ENCODE measurements at places on chromosomes 5 and 9.

DNA sequence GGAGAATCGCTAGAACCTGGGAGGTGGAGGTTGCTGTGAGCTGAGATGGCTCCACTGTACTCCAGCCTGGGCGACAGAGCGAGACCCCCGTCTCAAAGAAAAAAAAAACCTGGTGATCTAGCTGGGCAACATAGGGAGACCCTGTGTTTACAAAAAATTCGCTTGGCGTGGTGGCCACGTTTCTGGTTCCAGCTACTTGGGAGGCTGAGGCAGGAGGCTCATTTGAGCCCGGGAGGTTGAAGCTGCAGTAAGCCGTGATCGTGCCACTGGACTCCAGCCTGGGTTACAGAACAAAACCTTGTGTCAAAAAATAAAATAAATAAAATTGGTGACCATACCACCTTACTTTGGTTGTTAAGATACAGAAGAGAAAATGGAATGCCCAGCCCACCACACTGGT lies 1.8 kb upstream of the HNRNPAB start:
- no peak for DNase-seq

DNA sequence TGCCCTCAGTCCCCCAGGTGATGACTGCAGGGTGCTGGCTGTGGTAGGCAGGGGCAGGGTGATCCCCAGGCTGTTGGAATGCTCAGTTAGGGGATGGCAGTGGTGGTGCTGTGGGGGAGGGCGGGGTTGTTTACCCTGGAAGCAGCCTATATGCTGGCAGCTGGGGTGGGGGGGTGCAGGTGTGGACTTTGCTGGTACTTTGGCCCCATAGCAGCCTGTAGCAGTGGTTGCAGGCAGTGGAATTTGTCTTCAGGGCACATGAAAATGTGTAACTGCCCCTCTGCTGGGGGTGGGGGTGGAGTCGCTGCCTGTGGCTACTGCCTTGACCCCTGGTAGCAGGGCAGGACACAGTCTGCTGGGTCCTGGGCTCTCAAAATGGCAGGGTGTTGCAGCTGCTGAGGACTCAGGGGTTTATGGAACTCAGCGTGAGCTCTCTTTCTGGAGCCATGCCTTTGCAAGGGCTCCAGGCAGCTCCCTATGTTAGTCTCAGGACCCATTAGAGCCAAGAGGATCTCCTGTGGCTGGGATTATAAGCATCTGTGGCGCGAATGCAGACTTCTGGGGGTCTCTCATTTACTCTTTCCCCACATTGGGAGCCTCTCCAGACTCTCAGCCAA lies 65.0 kb downstream of the RMI1 start:
- DNase-seq, result no peak

- DNase-seq, result no peak
Measured at GRCh38 chr9:135995816-135996215, 34.6 kb upstream of the UBAC1 start.

DNA sequence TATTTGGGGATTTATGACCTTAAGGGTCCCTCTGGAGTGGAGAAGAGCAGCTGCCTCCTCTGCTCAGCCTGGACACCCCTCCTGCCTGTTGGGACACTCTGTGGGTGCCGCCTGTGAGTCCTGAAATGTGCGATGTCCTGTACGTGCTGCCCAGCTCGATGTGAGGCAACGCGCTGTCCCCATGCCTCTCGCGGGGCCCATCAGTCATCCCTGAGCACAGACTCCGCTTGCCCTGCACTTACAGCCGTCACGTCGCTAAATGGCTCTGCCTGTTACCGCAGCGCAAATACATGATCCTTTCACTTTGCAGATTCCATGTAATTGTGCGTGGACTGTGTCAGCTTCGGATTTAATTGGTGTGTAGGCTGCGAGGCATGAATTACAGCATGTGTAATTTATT lies 27.1 kb downstream of the IRX4 start:
- DNase-seq, result no peak

DNA sequence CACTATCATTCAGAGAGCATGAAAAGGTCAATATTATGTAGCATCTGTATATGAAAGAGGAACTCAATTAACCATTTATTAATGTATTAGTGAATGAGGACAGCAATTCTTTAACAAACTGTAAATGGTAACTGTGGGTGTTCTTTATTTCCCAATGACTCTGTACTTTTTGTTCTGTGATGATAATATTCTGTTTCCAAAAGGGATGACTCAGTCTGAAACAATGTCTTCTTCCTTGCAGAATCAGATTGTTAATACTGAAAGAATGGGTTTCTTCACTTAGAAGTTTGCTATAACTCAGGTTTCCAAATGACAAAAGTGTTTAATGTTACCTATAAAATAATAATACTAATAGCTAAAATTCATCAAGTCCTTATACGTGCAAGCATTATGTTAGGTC lies 1518.7 kb upstream of the WWC1 start:
- no peak for DNase-seq

DNA sequence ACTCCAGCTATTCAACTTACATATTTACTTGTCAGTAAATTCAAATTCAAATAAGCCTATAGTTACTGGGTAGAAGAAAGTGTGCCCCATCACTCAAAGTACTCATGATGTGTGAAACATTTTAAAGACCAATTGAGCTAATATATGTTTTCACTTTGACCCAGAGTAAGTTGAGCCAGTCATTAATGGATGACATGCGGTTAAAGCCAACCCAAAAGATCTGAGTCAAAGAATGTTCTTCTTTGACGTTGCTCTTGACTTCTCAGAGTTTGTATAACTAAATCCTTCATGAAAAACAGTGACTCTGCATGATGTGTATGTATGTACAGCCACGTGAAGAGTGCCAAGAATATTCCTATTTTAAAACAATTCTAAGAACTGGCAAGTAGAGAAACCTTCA lies 237.4 kb downstream of the NR2F1-AS1 start:
- no peak for DNase-seq

DNA sequence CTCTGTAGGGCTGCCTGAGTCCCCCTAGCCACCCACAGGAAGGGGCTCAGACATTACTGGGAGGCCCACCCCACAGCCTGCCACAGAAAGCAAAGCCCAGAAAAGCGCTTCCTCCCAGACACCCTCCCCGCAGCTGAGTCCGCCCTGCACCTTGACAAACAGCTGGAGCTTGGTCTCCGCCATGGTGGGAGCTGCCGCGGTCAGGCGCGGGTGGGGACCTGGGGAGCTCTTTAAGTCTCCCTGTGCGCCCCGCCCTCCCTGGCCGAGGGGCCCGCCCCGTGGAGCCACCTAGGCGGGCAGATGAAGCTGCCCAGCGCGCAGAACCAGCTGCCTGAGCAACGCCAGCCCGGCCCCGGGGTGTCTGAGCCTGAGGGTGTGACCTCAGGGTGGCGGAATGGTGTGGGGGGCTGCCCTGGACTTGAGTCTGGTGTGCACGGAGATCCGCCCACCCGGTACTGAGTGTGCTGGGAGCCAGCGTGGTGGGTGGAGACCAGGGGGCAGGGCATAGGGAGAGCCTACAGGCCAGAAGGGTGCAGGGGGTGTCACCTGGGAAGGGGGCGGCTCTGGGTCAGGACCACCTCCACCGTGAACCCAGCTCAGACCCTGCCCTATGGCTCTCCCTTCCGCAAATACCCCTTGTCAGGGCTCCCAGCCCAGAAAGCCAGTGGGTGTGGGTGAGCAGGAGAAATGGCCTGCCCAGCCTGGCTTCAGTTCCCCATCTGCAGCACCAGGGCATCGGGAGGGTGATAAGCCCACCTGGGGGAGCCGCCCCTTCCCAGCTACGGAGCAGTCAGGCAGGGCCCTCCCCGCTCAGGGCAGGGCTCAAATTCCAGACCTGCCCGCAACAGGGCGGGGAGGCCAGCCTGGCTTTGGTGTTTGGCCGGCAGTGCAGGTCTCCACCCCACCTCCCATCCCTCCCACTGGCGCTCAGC lies at the start of gene CLIC3:
CLIC3 (minus strand) TSS at position 208 of the 932 bp plus-strand sequence; CDS start at position 183, 25 bp downstream.
- peak; percentile 43 for DNase-seq

DNA sequence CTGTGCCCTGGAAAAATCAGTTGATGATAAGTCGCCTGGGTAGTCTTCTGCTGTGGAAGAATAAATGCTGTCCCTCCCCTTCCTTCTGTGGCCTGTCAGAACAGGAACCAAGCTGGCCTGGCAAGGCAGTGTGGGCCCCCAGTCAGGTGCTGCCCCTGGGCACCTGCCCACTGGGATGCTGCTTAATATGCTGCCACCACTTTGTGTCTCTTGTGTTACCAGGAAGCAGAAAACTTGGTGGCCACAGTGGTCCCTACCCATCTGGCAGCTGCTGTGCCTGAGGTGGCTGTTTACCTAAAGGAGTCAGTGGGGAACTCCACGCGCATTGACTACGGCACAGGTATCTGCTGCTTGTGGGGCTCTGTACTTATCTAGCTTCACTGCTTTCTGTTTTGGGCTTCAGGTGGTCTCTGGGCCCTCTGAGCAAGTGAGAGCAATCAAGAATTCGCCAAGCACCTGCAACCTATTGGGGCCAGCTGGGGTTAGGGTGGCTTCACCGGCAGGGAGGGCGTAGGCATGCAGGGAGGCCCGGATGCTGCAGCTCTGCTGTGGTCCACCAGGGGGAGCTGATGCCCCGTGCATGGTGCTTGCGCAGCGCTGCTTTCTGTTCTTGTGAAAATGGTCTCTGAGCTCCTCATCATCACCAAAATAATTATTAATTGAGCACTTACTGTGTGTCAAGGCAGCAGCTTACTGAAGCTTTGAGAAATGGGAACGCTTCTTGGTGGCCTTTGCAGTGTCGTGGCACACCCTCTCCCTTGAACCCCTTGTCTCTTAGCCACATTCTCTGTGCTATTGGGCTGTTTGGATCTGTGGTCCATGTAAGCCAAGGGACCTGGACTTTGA lies 20.3 kb downstream of the PTPA start:
- DNase-seq, result peak; percentile 73

- no peak for DNase-seq
Measured at GRCh38 chr5:64594025-64594424, 88.2 kb downstream of the RGS7BP start.

GRCh38 chr5:80707645-80708044 lies 52.9 kb upstream of the DHFR start:
- DNase-seq, result no peak

DNA sequence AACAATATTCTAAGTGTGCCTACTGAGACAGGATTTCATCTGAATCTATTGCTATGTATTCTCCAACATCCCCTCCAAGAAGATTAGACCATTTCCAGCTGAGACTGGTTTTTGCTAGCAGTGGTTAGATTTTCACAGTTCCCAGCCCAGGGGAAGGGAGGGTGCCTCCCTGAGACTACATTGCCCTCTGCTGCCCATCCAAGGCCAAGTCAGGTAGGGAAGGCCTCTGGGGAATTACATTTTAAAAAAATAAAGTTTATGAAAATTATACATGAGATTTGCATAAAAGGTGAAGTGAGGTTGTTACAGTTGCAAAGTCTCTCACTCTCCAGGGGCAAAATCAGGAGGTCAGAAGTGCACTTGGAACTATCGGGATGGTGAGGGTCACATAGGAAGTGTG lies 28.0 kb upstream of the SYK start:
- DNase-seq, result no peak

- no peak for DNase-seq
Measured at GRCh38 chr5:59746241-59746765, 147.2 kb downstream of the PDE4D start.

DNA sequence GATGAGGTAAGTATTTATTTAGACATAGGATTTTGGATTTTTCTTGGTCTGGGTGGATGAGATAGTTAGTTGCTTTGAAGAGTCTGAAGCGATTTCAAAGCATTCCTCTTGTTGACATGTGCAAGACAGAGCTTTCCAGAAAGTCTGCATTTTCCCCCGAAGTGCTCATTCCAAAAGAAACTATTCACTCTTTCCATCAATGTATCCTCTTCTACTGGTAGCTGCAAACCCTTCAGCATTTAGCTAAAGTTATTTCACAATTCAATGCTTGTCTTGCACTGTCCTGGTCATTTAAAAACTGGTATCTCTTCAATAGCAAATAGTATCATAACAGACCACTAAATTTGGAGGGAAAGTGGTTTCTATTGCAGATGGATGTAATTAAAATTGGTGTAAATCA lies 13.0 kb downstream of the NREP start:
- no peak for DNase-seq

- no peak for DNase-seq
Measured at GRCh38 chr5:83715236-83716065, 5.2 kb downstream of the HAPLN1 start.

DNA sequence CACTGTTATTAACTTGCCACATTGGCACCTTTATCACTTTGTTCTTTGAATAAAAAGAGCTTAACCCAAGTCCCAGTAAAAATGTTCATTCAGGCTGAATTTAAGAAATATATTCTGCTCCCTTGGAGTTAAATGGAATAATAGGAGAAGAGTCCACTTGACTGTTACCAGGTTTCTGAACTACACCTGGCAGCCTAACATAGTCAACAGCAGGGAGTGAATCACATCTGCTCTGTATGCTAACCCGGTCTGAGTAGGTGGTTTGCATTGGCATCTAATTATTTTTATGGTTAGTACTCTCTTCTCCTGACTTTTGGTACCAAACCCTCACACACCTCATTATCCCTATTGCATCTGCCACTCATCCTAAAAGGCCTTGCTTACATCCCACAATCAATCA lies 86.7 kb downstream of the STK32A start:
- DNase-seq, result no peak

DNA sequence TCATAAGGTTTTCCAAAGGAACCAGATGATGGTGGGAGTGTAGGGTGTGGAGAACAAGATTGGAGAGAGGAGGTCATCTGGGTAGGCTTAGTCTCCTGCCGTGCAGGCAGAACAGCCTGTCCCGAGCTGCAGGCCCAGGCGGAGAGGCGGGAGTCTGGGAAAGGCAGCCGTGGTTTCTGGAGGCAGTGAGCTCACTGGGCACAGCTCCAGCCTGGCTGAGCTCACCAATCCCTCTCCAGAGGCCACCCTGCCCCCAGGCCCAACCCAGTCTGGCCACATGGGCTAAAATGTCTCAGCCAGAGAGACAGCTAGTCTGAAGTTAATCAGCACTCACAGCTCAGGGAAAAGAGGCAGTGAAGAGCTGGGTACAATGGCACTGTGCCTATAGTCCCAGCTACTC lies 12.3 kb downstream of the P4HA2 start:
- DNase-seq, result no peak

- DNase-seq, result no peak
Measured at GRCh38 chr5:108818613-108819272, 71.0 kb downstream of the FER start.

GRCh38 chr5:41857989-41858388 lies 12.2 kb downstream of the OXCT1 start:
- DNase-seq, result no peak

DNA sequence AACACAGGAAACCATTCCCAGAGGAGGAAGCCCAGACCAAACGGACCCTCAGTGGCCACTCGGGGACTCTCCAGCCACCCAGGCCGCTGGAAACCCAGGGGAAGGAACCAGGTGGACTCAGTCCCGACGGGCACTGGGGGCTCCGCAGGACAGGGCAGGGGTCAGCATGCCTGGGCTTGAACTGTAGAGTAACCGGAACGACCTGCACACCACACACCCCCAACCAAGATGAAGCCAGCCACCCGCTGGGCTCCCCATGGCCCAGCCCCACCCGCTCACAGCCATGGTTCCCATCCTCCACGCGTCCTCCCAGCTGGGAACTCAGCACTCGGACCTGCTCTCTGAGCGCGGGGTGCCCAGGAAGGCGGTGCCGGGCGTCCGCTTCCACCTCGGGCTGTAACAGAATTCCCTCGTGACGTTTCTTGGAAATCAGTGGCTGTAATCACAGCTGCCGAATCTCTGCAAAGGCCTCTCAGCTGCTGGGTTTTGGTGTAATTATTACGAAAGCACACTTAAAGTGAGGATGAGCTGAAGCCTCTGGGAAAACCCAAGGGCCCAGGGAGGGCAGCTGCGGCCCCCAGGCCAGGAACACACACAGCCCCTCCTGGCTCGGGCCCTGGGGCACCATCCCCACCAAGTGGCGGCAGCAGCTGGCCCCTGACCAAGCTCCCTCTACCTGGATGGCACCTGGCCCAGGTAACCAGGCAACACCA lies 13.8 kb downstream of the NACC2 start:
- no peak for DNase-seq

- DNase-seq, result no peak
Measured at GRCh38 chr5:174147551-174147950, 102.0 kb downstream of the NSG2 start.
